Stimulated activated CD4-positive, alpha-beta T cell treated with anti-CD3 and anti-CD28 coated beads, Interleukin-2, amount 100 ng/mL, for 4 hours (primary cell): ENCODE measurements at places on chromosomes 6 and 20.
A peak's percentile ranks its signal among the peaks of the same experiment; 100 is the strongest.

DNA sequence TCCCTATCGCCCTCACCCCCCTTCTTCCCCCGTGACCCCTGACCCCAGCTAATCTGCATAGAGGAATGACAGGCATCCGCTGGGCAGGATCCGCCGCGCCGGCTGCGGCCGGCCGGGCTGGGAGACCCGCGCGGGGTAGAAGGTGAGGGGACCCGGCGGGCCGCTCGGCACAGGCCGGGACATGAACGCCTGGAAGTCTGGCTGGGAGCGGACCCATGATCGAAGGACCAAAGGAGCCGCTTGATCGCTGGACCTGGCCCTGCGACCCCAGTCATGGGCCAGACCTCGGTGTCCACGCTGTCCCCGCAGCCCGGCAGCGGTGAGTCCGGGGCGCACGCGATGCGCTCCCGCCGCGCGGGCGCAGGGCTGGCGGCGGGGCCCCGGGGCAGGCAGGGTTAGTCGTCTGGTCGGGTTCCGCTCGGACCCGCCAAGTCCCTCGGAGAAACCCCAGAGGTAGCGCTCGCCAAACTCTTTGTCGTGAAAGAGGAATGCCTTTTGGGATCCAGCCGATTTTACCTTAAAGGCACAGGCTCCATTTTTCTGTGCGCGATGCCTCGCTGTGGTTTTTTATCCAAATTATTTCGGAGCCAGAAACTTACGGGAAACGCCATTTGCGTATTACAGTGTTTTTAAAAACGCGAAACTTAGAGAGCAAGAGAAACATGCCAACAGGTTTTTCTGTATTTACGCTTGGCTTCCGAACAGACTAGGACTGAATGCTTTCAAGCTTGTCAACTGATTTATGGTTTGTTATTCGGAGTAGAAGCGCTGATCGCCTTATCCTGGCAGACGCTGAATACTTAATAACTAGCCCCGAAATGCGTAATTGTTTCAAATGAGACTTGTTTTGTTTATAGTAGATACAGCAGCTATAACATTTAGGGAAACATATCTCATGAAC lies at the start of gene PHACTR2:
Gene PHACTR2 (plus strand): TSS at position 75 of the 901 bp plus-strand sequence. CDS start 199 bp downstream, at position 274.
- no peak for DNase-seq

DNA sequence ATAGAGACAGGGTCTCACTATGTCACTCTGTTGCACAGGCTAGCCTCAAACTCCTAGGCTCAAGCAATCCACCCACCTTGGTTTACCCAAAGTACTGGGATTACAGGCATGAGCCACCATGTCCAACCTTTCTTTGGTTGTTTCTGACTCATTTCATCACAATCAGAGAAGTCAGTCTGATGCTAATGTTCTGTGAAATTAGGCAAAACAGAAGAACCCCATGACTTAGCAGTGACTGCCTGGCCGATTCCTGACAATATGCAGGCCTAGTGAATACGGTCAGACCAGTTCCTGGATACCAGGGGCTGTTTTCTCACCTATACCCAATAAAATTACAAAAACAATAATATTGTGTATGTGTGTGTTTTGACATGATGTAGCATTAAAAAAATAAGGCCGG lies 58.8 kb upstream of the BTN3A2 start:
- no peak for DNase-seq

DNA sequence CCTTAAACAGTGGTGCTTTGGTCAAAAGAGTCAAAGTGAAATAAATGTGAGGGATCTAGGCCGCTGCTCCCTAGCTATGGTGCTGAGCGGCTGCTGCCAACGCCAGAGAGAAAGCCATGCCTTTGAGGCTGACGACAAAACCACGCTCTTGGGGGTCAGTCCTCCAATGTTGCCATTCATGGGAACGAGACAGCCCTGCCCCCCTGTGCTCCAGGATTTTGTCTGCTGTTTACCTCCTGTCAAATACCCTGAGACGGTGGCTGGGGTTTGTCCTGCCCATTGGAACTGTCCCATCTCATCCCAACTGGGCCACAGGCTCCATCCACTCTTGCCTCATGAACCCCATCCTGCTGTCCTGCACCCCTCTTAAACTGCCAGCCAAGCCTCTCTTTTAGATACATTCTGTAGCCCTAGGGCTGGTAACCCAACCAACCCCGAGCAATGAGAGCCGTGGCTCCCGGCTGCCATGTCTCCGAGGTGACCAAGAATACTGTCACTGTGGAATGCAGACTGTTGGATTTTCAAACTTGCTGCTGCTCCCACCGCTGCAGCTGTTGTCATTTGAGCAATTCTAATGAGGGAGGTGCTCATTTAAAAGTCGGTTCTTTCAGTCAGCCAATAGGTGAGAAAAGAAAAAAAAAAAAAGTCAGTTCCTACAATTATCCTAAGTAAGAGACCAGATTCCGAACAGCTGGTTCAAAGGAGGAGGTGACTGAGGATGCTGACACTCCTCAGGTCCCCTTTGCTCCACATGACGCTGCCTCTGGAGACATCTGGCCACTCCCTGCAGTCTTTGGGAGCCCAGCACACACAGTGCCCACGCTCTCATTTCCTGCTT lies 73.1 kb upstream of the QKI start:
- no peak for DNase-seq

DNA sequence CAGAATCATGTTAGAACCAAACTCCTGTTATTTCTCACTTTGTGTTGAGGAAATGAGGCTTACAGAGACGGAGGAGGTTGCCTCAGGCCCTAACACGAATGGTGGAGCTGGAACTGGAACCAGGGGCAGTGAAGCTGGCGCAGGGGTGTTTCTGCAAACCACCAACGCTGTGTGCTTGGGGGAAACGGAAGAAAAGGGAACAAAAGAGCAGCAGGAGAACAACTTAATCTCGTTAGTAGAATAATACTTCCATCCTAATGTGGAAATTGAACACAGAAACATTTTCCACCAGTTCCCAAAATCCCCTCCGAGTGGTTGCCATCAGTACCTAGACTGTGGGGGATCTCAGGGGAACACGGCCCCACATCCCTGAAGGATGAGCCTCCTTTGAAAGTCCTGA lies 103.4 kb upstream of the FRMD1 start:
- no peak for DNase-seq

DNA sequence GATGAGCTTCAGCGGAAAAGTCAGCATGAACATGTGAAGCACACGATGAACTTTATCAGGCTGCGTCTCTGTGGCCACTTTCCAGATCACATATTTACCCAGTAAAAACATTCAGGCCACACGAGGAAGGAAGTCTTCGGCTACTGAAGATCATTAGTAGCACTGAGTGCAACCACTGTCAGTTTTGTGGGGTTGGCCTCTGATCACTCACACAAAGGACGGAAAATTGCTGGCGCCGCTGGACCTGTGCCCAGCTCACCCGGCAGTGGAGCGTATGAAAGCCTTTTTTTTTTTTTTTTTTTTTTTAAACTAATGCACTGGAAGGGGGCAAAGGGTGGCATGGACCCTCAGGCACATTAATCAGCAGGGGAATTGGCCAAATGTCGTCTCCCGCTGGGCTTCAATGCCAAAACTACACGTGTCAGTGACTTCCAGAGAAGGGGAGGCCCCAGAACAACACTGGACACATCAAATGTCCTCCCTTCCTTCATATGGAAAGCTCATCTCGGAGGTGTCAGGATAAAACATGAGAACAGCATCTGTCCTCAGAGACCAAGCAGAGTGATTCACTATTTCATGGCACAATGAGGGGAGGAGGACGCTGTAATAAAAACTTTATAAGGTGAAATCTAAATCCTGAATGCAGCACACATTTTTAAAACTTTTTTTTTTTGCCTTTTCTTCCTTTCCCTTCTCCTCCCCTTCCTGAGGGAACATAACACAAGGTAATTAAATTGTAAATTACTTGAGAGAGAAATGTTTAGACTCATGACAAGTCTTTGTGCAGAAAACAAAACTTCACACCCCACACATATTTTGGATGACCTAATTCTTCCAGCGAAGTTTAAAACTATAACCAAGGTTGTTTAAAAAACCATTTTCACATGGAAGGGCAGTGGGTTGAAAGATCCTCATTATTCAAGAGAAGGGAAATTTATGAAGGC lies 223.4 kb downstream of the FOXC1 start:
- no peak for DNase-seq

GRCh38 chr6:45597424-45597823 lies 219.7 kb upstream of the SUPT3H start:
- DNase-seq = no peak

DNA sequence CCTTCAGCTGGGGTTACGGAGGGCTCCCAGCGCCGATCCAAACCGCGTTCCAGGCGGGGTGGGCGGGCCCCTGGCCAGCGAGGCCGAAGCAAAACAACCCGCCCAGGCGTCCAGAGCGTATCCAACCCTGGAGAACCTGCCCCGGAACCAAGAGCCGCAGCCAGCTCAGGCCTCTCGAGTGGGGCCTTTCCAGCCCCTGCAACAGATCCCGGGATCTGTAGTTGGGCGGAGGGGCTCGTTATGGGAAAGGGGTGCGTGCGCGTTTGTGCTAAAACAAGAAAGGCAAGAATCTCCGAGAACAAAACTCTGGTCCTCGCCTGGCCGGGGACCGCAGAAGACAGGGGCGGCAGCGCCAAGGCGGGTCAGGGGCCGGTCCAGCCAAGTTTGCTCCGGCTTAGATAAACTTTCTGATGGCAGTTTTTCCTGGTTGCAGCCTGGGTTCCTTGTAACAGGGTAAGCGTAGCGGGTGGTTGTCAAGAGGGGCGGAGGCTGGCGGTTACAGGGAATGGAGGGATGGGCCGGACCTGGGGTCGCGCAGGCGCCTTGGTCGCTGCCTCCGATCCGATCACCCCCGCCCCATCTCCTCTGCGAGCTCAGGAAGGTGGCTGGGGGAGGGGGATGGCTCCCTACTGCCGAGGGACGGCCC lies 448 bp upstream of the RIN2 start:
- DNase-seq = no peak

- DNase-seq = no peak
Observed at GRCh38 chr6:43178150-43178549, 3.8 kb upstream of the CUL9 start.

GRCh38 chr6:28336284-28337120 lies 554 bp upstream of the ZSCAN31 start:
- no peak for DNase-seq

- DNase-seq = no peak
Observed at GRCh38 chr6:100662264-100662663, 197.5 kb upstream of the SIM1 start.

- DNase-seq = no peak
Observed at GRCh38 chr6:36339146-36339545, 2.5 kb upstream of the BNIP5 start.

DNA sequence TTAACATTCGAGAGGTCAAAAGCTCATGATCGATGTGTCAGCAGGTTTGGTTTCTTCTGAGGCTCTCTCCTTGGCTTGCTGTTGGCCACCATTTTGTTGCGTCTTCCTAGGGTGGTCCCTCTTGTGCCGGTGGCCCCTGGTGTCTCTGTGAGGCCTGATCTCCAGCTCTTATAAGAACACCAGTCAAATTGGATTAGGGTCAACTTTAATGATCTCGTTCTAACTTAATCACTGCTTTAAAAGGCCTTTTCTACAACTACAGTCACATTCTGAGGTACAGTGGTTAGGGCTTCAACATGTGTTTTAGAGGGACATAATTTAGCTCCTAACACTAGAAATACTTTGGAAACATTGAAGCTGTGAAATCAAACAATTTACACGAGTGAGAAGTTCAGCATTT lies 240.8 kb upstream of the KCNQ5 start:
- no peak for DNase-seq

- DNase-seq = no peak
Observed at GRCh38 chr6:108684771-108685329, 124.1 kb downstream of the FOXO3 start.

- DNase-seq = no peak
Observed at GRCh38 chr6:123640567-123641187, 3.9 kb upstream of the TRDN start.

DNA sequence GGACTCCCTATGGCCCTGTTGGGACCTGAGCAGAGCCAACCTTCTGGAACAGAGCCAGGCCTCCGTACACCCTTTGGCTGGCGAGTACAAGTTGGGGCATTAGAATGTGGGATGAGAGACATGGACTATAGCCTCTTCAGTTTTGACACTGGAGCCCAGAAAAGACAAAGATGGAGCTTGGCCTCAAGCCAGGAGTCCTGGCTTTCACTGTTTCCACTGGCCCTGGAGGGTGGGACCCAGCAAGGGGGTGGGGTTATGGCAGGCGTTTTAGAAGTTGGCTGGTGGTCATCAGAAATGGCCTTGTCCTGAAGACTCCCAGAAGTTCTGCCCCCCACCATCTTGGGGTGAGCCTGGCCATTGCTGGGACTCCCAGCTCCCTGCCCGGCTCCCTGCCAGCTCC lies 21.8 kb downstream of the ITPR3 start:
- no peak for DNase-seq

- DNase-seq = no peak
Observed at GRCh38 chr20:22921595-22922421, 113.3 kb upstream of the SSTR4 start.

GRCh38 chr20:52941808-52942207 lies 30.4 kb upstream of the TSHZ2 start:
- no peak for DNase-seq

- DNase-seq = no peak
Observed at GRCh38 chr20:62068997-62069396, 3.3 kb upstream of the TAF4 start.

DNA sequence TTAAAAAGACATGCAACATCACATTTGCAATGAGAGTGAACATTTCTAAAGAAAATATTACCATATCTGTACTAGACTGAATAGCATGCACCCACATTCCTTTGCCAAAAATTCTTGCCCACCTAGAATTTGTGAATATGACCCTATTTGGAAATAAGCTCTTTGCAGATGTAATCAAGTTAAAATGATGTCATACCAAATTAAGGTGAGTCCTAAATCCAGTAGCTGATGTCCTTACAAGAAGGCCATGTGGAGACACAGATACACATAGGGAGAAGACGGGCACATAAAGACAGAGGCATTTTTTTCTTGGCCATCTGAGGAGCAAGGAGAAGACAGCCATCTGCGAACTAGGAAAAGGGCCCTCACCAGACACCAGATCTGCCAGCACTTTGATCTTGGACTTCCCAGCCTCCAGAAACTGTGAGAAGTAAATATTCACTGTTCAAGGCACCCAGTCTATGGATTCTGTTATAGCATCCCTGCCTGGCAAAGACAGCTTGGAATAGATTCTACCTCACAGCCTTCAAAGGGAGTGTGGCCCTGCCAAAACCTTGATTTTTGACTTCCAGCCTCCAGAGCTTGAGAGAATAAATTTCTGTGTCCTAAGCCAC lies 22.8 kb upstream of the ATXN1 start:
- no peak for DNase-seq

DNA sequence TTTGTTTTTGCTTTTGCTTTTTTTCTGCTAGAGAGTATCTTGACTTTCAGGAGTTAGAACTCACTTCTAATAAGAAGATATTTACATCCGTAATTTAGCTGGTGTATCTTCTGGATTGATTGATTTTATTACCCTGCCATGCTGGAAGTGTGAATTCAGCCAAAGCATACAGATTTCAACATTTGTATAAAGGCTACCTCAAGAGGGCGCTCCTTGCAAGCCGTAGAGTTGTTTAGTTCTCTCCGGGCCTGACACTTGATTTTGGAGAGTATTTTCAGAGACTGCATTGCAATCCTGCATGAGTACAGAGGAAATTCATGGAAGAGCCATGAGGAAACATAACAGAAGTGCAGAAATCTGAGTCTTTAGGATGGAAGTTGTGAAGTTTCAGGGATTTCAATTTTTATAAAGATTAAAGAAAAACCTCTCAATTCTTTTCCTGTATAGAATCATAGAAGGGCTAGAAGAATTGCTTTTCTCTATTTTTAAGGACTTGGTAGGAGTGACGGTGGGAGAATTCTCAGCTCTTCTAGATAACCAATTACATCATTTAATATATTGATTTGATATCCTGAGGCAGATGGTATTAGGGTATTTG lies 66.7 kb upstream of the TIAM2 start:
- DNase-seq = peak; percentile 50

GRCh38 chr6:128158496-128158895 lies 257.6 kb upstream of the THEMIS start:
- DNase-seq = no peak
